Foreskin fibroblast (primary cell): ENCODE measurements at places on chromosomes 11 and 22.

DNA sequence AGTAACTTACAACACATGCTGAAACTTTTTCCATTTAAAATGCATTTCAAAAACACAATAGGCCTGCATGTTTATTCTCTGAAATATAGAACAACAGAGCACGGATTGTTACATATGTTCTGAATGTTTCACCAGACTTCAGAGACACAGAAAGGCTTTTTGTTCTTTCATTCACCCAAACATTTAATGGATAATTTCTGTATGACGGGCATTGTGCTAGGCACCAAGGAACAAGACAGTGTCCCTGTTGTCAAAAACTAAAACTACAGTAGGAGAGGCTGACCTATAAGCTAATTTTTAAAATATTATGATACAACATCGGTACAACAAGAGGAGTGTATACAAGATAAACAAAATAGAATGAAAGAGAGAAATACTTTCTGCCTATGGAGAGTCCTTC is 81.9 kb upstream of the TEAD1 start:
- no peak for DNase-seq

- no peak for DNase-seq
Observed at GRCh38 chr22:43455846-43456245, 44.0 kb downstream of the MPPED1 start.

GRCh38 chr22:26514419-26515161 is 2.3 kb upstream of the TFIP11 start:
- no peak for DNase-seq

- DNase-seq: peak; percentile 55
Observed at GRCh38 chr22:28917747-28918549, 34.6 kb downstream of the ZNRF3 start.

- peak; percentile 43 for DNase-seq
Observed at GRCh38 chr11:64357904-64358535, 942 bp upstream of the RPS6KA4 start.

- DNase-seq: no peak
Observed at GRCh38 chr11:118930094-118930712, 4.5 kb upstream of the BCL9L start.

- DNase-seq: peak; percentile 18
Observed at GRCh38 chr22:45817745-45818423, 146.2 kb downstream of the ATXN10 start.

DNA sequence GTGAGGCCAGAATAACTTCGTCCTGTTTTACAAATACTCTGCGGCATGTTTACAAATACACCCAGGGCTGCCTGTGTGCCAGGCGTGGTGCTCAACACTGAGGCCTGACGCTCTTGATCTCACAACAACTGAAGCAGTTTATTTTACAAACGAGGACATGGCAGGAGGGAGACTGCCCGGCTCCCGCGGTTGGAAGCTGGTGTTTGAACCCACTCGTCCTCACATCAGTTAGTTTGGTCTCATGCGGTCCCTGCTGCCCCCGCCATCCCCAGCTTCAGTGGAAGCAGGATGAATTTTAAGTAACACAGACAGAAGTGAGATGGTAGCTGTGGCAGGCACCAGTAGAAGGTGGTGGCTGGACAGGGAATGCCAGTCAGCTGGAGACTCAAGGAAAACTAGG is 16.4 kb downstream of the KIAA0930 start:
- DNase-seq: no peak

GRCh38 chr11:130721023-130721681 is 195.1 kb downstream of the SNX19 start:
- DNase-seq: no peak

- DNase-seq: no peak
Observed at GRCh38 chr22:48488149-48488551, 1339.5 kb downstream of the BRD1 start.

DNA sequence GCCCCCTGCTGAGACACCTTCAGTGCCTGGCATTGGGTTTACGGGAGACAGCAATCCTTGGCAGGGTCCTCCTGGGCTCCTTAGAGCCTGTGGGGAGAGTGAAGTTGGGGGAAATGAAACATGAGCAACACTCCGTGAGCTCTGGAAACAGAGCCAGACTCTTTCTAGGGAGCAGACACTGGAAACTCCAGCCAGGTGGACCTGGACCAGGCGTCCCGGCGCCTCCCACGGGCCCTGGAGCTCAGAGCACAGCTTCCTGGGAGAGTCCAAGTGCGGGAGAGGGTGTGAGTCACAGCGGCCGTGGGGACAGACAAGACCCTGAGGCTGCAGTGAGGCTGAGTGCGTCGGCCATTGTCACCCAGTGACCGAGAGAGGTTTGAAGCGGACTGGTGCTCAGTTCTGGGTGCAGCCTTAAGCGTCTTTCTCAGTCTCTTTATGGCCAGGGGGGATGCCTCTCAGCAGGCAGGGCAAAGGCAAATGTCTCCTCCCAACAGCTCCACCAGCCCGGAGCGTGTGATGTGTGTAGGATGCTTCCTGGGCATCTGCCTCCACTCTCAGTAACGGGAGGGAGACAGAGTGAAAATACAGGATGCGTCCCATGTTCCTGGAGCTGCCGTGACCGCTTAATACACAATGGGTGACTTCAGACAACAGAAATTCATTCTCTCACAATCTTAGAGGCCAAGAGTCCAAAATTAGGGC is 399.2 kb downstream of the SHANK2 start:
- DNase-seq: no peak
